ENCODE measurements at places on chromosomes 6 and 20.

- DNase-seq, result peak; percentile 59
Observed at GRCh38 chr20:33261465-33261864, 21.5 kb upstream of the BPIFB1 start.

DNA sequence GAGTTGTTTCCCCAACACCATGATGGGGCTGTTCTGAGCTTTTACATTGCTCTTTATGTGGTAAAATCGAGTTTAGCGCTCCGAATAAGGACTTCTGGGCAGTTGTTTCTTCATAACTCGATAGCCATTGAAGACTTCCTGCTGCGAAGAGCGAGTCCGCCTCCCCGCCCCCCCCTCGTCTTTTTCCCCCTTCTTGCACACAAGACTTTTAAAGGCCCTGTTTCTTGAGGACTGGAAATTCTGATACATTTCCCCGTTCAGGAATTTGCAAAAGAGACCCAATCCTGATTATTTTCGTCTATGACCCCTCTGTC lies 1.5 kb upstream of the CITED2 start:
- DNase-seq, result no peak

DNA sequence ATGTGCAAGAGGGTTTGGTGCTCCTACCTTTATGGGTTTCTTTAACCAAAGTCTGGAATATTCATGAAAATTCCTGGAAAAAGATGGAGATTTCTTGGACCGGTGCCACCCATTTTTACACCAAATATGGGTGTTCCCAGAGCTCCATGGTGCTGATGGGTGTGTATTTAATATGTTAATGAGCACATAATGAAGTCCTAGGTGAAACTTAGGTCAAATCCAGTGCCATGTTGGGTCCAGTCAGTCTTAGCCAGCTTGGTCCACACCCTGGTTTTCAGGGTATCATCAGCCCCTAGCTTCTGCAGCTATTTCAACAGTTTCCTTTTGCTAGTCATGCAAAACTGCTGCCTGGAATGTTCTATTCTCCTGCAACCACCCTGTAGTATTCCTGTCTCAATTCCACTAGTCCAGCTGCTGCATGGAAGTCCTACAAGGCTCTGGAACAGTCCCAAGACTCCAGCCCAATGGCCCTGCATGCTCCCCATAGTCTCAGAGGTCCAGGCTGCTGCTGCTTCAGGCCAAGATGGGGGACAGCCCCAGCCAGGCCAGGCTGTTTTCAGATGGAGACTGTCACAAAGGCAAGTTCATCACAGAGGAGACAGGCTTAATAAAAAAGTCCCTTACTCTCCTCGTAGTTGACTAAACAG lies 31.8 kb downstream of the CST9L start:
- DNase-seq, result no peak

GRCh38 chr6:168852376-168852884 lies 401.2 kb downstream of the THBS2 start:
- DNase-seq, result no peak

DNA sequence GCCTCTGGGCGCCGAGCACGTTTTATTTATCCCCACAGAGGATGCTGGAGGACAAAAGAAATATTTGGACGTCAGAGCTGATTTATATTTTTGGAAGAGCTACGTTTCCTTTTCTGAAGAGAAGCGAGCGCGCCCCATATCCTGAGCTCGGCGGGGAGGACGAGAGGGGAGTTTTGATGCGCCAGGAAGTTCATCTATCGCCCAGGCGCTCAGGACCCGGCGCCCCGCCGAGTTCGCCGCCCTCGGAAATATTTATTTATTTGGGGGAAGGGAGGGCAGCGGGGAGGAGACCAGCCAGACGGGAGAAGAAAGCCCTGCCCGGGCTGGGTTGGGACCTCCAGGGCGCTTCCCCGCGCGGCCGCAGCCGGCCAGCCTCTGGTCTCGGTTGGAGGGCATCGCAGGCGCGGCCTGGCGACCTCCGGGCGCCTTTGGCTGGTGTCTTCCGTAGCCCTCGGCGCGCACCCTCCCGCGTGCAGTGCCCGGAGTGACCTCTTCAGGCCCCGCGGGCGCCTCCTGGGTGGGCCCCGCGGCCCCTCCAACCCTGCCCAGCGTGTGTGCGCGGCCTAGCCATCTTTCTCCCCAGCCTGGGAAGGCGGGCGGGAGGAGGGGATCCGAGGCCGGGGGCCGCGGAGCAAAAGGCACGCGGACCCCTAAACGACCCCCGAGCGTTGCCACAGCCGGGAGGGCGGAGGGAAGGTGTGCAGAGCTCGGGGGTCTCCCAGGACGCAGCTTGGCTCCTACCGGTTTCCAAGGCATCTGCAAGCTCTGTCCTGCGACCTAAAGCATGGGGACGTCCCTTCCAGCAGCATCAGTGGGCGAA lies 5.4 kb upstream of the FOXF2 start:
- DNase-seq, result no peak

- peak; percentile 17 for DNase-seq
Observed at GRCh38 chr6:145815309-145816274, 997 bp upstream of the FBXO30 start.

DNA sequence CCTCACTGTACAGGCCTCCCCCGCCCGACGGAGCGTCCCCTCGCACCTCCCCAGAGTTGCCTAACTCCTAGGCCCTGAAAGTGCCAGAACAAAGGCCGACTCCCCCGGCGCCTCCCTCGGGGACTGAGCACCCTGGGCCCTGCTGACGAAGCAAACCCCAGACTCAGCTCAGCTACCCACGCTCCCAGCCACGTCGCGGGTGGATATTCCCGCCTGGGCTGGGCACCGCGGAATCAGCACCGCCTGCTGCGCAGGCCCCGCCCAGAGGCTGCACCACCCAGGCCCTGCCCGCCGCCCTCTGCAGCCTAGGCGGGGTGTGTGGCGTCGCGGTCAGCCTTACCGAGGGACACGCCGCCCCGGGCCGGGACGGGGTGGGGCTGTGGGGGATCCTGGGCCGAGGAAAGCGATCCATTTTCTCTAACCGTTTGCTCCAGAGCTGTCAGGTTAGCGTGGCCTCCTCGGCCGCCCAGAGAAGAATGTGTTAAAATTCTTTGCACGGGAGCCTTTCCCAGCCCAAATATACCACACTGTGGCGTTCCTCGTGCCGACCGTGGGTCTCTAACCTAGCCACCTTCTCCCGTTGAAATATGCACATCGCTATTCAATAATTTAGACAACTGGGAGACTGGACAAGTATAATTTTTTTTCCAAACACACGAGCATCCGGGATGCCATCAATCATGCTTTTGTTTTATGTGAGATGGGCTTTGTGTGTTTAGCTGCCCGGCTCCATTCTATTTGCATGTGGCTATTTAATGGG lies 31.4 kb downstream of the TFAP2A start:
- DNase-seq, result no peak

GRCh38 chr20:47981222-47981621 lies 195.9 kb upstream of the SULF2 start:
- no peak for DNase-seq

- DNase-seq, result no peak
Observed at GRCh38 chr20:32332614-32333013, 25.5 kb upstream of the ASXL1 start.

DNA sequence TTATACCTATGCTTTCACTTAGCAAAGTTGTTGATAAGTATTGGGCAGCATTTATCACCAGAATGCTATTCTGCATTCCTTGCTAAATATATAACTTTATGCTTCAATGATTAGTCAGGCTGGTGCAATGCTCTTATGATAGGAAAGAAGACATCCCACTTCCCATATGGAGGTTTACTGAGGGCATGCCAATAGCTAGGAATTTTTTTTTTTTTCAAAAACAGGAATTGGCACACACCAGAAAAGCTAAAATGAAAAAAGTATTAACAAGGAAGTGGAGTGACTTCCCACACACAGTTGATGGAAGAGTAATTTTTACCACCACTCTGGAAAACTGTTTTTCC lies 90.8 kb downstream of the FRK start:
- DNase-seq, result no peak

DNA sequence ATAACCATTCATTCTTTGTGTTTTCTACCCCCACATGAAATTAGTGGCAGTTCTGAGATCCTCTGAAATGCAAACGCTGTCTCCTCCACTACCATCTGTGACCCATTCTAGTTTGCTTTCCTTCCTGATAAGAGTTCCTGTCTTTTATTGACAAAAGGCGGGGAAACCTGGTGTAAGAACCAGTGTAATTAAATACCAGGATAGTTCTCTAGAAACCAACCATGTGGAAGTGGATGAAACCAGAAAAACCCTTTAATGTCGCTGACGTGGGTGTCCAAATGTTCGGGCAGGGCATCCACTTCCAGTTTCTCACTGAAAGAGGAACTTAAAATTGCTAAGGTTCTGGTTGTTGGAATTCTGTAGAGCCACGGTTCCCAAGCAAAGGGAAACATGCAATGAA lies 79.1 kb downstream of the TNFRSF21 start:
- DNase-seq, result no peak

GRCh38 chr6:149941583-149942460 lies at the start of gene ULBP2:
Gene ULBP2 (plus strand): TSS chr6:149942014. CDS start chr6:149942073, 59 bp downstream.
- DNase-seq, result peak; percentile 74

GRCh38 chr6:149438855-149439254 lies 38.8 kb downstream of the SUMO4 start:
- no peak for DNase-seq

GRCh38 chr6:26270486-26270861 lies 94.5 kb upstream of the BTN3A2 start:
- DNase-seq, result no peak

DNA sequence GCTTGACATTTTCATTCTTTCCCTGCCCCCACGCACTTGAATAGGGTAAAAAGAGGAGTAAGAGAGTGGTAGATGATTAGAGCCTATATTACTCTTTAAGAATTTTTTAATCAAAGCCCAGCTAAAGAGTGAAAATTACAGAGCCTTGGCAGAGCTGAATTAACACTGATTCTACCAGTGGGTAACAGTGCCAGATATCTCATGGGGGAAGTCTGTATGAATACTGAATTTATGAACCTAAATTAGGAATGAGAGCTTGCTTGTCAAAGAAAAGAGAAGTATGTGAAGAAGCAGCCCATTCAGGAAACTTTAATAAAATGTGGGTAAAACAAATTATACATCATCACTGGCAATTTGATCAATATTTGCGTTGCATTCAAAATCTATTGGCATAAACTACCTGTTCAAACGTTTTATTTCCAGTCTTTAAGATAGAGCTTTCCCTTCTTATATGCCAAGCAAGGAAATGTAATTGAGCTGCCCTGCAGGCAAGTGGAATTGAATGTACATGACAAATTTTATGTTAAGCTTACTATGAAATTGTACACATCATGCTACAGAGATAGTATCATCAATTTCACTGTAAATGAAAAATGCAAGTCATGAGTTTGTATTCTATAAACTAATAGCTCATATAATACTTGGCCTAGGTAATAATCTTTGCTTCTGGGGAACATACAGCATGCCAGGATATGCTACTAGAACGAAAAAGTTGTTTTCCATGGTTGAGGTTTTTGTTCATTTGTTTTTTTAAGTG lies 14.5 kb downstream of the SOBP start:
- DNase-seq, result no peak

DNA sequence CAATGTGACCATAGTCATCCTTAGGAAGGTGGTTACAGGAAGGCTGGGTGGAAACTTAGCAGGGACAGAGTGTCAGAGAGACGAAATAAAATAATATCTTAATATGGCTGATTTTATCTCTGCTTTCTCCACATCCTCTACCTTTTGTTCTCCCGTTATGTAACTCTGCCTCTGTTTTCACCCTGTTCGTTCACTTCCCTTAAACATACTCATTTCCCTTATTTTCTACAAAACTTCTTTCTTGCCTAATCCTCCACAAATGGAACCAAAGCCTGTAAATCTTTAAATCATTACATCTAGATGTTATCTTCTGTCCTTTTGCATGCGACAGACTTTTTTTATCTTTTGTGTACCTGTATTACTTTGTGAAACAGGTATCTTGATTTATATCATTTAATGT lies 23.3 kb upstream of the CRIP3 start:
- DNase-seq, result no peak

GRCh38 chr6:80566361-80566760 lies 459.9 kb downstream of the BCKDHB start:
- no peak for DNase-seq

Data from NCI-H1694 treated with DMSO at 0.1 percent for 48 hours (cell line).